ENCODE measurements at places on chromosomes 5 and 9.

DNA sequence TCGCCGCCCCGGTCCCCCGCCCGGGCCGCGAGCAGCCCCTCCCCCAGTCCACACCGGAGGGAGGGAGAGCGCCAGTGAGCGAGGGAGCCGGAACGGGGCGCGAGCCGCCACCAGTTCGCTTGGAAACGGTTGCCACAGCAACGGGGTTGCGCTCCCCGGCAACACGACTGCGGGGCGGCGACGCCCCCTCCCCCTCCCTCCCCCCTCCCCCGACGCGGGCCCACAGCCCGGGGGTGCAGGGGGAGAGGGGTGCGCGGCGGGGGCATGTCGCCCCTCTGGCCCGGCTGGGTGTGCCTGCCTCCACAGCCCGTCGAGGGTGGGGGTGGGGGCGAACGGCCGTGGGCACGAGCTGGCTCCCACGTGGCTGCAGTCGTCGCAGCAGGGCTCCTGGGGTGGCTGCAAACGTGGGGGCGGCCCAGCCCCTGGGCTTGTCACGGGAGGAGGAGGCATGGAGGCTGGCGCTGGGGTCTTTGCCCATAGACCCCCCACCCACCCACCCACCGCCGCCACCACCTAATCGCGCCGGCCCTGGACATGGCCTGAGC lies 524 bp downstream of the PRR7 start:
- peak; percentile 79 for DNase-seq

DNA sequence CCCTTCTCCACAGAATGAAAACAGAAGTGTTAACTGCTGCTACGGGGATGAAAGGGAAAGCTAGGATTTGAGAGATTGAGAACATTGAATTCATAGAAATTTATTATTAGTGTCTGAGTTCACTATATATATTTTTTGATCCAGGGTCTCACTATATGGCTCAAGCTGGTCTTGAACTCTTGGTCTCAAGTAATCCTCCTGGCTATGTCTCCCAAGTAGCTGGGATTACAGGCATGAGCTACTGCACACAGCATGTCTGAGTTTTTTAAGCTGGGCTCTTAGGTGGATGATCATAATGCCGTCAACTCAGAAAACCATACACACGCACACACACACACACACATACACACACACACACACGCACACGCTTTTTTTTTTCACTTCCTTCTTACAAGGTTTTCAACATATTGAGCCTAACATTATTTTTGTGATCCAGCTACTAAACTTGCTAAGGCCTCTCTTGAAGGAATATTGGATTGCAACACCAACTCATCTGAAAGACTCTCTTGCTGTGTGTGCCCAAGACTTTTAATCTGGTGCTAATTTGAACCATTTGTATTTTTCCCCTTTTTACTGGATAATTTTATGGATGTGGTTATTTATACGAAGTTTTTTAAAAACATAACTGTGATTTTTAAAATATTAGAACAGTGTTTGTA lies 1045.4 kb downstream of the DTWD2 start:
- DNase-seq: no peak

DNA sequence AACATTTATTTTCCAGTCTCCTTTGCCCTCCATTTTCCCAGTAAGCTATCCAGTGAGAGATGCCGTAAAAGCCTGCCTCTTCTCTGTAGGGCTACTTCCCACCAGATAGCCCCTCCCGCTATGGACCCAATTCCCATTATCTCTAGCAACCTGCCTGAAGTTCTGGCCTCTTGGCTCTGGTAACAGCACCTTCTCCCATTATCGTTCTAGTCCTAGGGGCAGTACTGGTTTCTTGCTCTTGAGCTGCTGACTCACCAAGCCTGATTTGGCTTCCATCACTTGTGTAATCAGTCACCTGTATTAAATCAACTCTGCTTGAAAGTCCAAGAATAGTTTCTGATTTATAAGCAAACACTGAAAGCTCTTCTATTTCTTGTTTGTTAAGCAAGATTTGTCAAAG lies 42.8 kb upstream of the PARP8 start:
- no peak for DNase-seq

DNA sequence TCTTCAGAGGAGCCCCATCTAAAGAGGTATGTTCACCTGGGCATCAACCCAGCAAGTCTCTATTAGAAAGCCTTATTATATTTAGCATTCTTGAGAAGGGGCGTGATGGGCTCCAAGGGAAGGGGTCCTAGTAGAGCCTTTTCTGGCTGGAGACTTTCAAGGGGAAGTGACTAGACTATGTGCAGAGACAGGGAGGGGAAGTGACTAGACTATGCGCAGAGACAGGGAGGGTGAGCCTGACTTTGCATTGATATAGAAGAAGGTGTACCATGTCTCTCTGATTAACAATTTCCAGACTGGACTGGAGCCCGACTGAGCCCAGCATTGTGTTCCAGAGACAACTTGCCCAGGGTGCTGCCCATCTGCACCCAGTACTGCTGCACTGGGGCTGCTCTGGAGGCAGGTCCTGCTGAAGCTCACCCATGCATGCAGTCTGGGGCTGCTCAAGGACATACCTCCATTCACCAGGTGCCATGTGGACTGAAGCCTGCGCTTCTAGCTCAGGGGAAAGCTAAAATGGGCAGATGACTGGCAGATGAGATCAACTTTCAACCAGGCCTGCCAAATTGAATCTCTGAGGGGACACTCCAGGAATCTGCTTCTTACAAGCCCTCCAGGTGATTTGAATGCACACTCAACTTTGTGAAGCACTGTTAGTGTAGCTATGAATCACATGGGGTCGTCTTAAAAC lies 83.0 kb upstream of the GNA14 start:
- DNase-seq: no peak

DNA sequence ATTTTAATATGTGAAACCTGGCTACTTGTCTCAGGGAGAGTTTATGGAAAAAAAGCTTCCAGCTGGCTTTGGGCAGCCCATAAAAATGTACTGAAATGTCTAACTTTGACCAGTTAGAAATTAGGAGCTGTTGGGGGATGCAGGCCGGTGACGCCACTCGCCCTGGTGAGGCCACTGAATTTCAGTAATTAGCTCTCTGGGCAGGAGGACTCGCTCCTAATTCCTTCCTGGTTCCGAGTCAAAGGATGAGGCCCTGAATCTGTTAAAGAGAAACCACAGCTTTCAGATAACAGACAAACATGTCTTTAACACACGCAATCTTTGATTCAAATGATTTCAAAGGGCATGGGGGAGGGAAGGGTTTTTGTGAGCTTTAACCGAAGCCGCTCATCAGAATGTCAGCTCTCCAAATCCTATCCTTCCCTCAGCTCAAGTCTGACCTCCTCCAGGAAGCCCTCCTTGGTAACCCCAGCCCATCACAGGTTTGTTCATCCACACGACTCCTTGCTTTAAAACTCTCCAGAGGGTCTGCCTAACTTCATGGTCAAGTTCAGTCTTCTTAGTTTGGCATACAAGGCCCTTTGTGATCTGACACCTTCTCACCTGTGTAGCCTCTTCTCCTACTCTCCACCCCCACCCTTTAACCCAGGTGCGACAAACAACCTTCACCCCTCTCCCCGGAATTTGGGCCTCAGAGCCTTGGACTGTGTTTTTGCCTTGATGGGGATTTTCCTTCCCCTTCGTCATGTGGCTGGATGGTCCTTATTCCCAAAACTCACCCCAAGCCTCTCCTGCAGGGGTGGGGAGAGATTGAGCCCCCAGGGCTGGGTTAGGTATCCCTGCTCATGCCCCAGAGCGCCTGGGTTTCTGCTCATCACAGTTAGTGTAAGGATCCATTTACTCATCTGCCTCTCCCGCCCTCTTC lies 13.6 kb upstream of the PHF19 start:
- peak; percentile 34 for DNase-seq

GRCh38 chr5:107499237-107499636 lies 171.5 kb downstream of the EFNA5 start:
- no peak for DNase-seq

DNA sequence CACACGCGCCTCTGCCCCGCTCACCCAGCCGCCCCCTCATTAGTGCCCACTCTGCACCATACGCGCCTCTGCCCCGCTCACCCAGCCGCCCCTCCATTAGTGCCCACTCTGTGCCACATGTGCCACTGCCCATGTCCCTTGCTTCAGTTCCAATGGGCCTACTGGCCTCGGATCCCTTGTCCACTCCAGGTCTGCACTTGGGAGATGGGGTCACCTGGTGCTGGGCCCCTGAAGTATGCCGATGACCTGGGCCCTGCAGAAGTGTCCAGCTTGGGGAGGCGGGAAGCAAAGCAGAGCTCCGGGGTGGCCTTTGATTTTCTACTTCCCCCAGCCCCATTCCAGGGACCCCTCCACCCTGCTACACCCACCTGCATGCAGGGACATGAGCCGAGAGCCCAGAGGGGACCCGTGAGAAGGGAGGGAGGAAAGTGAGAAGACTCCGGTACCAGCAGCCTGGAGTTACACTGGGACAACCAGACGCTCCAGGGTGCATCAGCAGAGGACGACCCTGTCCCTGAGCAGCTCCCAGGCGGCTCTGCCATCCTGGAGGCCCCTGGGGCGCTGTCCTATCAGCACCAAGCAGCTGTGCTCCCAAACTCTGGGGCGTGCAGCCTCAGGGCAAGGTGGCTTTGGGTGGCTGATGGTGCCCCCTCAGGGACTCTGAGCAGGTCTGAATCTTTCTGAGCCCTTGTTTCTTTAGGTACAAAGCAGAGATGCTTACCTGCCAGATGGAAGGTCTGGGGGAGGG lies 140.8 kb downstream of the RXRA start:
- no peak for DNase-seq

- DNase-seq: no peak
These were observed 3.8 kb upstream of the NDST1 start for GRCh38 chr5:150503977-150504620.

DNA sequence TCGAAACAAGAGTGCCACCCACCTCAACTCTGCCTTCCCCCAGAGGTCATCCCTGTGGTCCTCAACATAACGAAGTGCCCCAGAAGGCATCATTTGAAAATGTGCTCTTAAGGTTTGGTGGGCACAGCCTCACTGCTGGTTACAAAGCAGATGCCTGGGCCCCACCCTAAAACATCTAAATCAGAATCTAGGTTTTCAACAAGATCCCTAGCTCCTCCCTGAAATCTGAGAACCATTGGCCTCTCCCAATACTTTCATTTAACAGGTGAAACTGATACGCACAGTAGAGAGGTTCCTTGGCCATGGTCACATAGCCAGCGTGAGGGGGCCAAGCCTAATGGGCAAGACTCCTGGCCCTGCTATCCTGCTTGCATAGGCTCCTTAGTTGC lies 376.2 kb upstream of the CLINT1 start:
- DNase-seq: no peak

DNA sequence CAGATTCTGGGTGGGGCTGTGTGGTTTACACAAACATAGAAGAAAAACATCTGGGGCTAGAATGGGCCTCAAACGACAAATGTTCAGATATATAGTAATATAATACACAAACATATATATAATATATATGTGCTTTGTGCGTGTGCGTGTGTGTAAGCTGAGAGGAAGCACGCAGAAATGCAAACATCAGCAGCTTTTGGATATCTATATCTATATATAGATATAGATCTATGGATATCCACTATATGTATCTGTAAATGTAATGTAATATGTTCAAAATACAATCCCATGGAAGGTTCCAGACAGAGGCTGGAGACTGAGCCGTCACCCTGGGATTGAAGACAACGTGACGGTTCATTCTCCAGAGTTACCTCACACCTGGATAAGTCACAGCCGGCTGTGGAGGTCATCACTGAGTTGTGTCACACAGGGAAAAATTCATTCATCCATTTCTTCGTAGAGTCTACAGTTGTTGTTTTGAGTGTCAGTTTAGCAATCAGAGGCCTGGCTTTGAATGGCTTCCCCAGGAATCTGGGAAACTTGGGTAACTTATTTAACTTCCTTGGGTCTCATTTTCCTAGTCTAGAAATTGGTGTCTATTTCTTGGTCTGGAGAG lies 123.0 kb upstream of the CPEB4 start:
- no peak for DNase-seq

- DNase-seq: peak; percentile 54
These were observed 13.4 kb upstream of the TNIP1 start for GRCh38 chr5:151094030-151094851.

DNA sequence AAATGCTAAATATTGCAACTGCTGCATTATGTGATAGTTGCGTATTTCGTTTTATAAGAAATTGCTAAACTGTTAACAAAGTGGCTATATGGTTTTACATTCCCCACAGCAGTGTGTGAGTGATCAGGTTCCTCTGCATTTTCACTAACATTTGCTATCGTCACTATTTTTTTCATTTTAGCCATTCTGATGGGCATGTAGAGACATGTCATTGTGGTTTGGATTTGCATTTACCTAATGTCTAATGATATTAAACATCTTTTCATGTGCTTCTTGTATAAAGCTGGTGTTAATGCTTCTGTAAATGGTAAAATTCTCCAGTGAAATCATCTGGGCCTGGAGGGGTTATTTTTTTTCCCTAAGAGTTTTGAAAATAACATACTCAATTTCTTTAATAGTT lies 61.6 kb downstream of the ERCC6L2 start:
- DNase-seq: no peak

DNA sequence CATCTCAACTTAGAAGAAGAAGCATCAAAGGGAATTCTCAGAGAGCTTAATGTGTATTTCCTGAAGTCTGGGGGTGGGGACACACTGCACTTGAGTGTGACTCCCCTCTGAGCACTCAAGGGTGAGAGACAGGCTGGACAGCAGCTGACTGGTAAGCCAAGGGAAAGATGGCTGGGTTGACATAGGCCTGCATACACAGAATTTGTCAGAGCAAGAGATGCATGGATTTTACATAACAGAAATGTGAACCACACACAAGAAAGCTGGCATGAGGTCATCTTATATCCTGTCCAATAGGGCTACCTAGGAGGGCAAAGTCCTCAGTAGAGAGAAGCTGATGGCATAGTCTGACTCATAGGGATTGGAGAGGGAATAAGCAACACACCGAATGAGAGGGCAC lies 114.3 kb upstream of the EPB41L4A start:
- no peak for DNase-seq

GRCh38 chr5:64462391-64462790 lies 43.4 kb upstream of the RGS7BP start:
- no peak for DNase-seq

- DNase-seq: no peak
These were observed 94.8 kb downstream of the NUDT12 start for GRCh38 chr5:103467831-103468230.

GRCh38 chr9:13022756-13023155 lies 247.9 kb downstream of the LURAP1L start:
- DNase-seq: no peak

DNA sequence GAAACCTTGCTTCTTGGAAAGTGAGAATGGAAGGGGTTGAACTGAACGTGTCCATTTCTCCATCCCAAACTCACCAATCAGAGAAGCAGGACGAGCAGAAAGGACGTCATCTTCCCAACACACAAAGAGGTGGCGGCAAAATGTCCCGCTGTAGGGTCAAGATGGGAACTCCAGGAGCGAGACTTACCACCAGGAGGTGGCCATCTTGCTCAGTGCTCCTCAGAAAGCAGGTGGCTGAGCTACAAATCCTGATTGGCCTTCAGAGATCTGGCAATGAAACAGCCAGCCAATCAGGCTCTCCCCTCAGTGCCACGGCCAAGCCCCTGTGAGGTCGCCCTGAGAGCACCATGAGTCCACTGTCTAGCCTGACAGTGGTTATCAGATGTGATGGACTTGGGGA lies 259.0 kb downstream of the NDUFS4 start:
- no peak for DNase-seq

DNA sequence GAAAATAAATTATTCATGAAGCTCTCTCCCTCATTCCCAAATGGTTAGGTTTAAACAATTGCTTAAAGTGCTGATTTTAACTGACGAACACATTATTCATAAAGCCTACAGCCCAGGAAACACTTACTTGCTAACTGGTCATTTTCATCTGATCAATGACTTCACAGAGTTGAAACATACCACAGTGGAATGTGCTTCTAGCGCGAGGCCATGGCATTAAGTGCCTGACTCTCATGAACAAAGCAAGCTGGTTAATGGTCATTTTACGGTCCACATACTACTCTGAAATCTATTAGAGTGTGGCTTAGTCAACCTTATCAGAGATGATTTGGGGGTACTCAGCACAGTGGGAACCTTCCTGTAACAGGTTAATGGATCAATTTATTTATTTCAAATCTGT lies 114.6 kb downstream of the MED27 start:
- no peak for DNase-seq
